ENCODE measurements at places on chromosomes 4 and X. TPM values are rescaled to one million over a fixed set of nuclear protein-coding genes. Genes with fewer than 3 reads are reported as not detected.

Gene PPP2R2C
- total RNA-seq: 1.7 TPM

Gene MAOB
- 0.10 TPM for total RNA-seq

Gene RIPPLY1
- not detected for total RNA-seq

Gene CORIN
- total RNA-seq: 0.51 TPM

Gene DCLK2
- total RNA-seq: 7.8 TPM

DNA sequence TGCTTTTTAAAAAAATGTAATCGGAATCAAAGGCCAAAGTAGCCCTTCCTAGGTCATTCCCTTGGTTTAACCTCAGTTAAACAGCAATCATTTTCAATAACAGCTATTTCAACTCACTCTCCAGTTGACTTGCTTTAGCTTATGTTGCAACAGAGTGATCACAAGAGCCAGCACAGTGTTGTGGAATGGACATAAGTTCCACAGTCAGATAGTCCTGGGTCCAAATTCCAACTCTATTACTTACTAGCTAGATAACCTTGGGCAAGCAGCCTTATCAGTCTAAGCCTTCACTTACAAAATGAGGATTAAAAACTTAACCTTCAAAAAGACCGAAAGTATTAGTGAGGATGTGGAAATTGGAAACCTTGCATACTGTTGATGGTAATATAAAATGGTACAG lies 9.2 kb upstream of the GPC3 start:
- no peak overlapping the region for H3K27ac ChIP-seq
- H3K4me1 ChIP-seq: peaks cover 19% of the 10 kb centered on the region
- H3K27me3 ChIP-seq: no peaks in the 10 kb centered on the region
- H3K4me3 ChIP-seq: no peak overlapping the region

DNA sequence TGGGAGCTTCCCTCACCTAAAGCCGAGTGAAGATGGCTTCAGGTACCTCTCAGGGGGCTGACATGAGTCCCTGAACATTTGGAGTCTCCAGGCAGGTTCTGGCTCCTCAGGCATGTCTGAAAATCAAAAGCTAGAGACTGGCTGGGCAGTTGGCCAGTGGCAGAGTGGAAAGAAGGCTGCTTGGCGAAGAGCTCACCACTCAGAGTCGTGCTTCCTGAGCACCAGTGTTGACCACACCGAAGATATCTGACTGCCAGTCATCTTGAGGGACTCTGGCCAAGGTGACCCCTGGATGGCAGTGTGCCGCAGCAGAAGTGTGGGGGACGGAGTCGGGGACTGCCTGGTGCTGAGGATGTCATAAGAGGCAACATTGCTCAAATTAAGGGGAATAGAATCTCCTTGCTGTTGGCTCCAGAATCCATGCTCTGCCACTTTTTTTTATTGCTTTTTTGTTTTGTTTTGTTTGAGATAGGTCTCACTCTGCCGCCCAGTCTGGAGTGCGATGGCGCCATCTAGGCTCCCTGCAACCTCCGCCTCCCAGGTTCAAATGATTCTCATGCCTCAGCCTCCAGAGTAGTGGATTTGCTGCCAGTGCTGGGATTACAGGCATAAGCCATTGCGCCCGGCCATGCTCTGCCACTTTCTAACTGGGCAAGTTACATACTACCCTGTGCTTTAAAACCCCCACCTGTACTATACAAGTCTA lies 172.5 kb upstream of the GATB start:
- H3K27me3 ChIP-seq: peaks cover 4% of the 10 kb centered on the region
- no peak for DNase-seq
- H3K36me3 ChIP-seq: no peaks in the 10 kb centered on the region
- no peak overlapping the region for H3K4me3 ChIP-seq
- peaks cover 12% of the 10 kb centered on the region for H3K4me1 ChIP-seq
- no peak overlapping the region for H3K27ac ChIP-seq

GRCh38 chr4:174989791-174990190 lies 71.6 kb downstream of the ADAM29 start:
- H3K4me1 ChIP-seq: no peaks in the 10 kb centered on the region
- H3K4me3 ChIP-seq: no peak overlapping the region
- no peak overlapping the region for H3K27ac ChIP-seq
- no peak for DNase-seq

Data from endothelial cell (in vitro differentiated cells).